ENCODE measurements at places on chromosomes 3 and 15. TPM values are rescaled to one million over a fixed set of nuclear protein-coding genes. Genes with fewer than 3 reads are reported as not detected.

Gene SPATA12
- total RNA-seq = 0.19 TPM

- H3K4me1 ChIP-seq = no peaks in the 10 kb centered on the region
- H3K27me3 ChIP-seq = no peaks in the 10 kb centered on the region
- no peak overlapping the region for H3K4me3 ChIP-seq
- H3K36me3 ChIP-seq = no peaks in the 10 kb centered on the region
- H3K27ac ChIP-seq = no peak overlapping the region
- DNase-seq = no peak
Observed at GRCh38 chr3:121274411-121274810, 271.4 kb downstream of the POLQ start.

Gene STARD9
- 6.0 TPM for total RNA-seq

GRCh38 chr3:126102530-126102951 lies 18.6 kb upstream of the SLC41A3 start:
- no peak overlapping the region for H3K4me3 ChIP-seq
- DNase-seq = no peak
- no peak overlapping the region for H3K27ac ChIP-seq
- no peaks in the 10 kb centered on the region for H3K4me1 ChIP-seq
- H3K36me3 ChIP-seq = no peaks in the 10 kb centered on the region
- no peaks in the 10 kb centered on the region for H3K27me3 ChIP-seq
